WTC11 (cell line): ENCODE measurements at places on chromosomes 1 and 21. TPM values are rescaled to one million over a fixed set of nuclear protein-coding genes. Genes with fewer than 3 reads are reported as not detected.

The MNDA gene
- total RNA-seq, result 0.09 TPM in 1 of 3 replicates, not detected in the others

The CD52 gene
- 2.8 to 3.7 TPM (median 3.4 TPM) in 3 replicates for total RNA-seq

The S100A2 gene
- total RNA-seq, result 0.74 to 1.6 TPM (median 0.80 TPM) in 3 replicates

The LCE3D gene
- total RNA-seq, result not detected in 3 replicates

The ZFYVE9 gene
- 19.2 to 20.1 TPM (median 19.6 TPM) in 3 replicates for total RNA-seq

The GREM2 gene
- total RNA-seq, result 0.07 to 0.17 TPM (median 0.11 TPM) in 3 replicates

The CSF3R gene
- total RNA-seq, result 0.09 to 0.30 TPM (median 0.26 TPM) in 3 replicates

The FAM177B gene
- total RNA-seq, result not detected in 3 replicates

The OR2T33 gene
- not detected in 3 replicates for total RNA-seq

The COG2 gene
- total RNA-seq, result 30.9 to 32.0 TPM (median 31.1 TPM) in 3 replicates

The TMEM82 gene
- total RNA-seq, result 0.48 to 1.4 TPM (median 0.94 TPM) in 3 replicates

The LY9 gene
- 0.18 TPM in 1 of 3 replicates, not detected in the others for total RNA-seq

The SLC6A17 gene
- 0.09 to 0.24 TPM (median 0.16 TPM) in 3 replicates for total RNA-seq

The ELAPOR1 gene
- 1.1 to 1.5 TPM (median 1.3 TPM) in 3 replicates for total RNA-seq

The KIAA0040 gene
- total RNA-seq, result 8.8 to 15.0 TPM (median 11.9 TPM) in 3 replicates

The CELA2B gene
- total RNA-seq, result 0.55 TPM in 1 of 3 replicates, not detected in the others

The SEC16B gene
- total RNA-seq, result 0.90 to 1.7 TPM (median 0.92 TPM) in 3 replicates

The CATSPERE gene
- total RNA-seq, result 0.30 to 0.66 TPM (median 0.46 TPM) in 3 replicates

The IFNLR1 gene
- 6.6 to 7.9 TPM (median 7.7 TPM) in 3 replicates for total RNA-seq

The KCNJ15 gene
- 0.14 to 0.57 TPM in 2 of 3 replicates, not detected in the other for total RNA-seq

The TIE1 gene
- total RNA-seq, result 2.5 to 3.7 TPM (median 2.6 TPM) in 3 replicates

The CAMK2N1 gene
- 10.0 to 10.9 TPM (median 10.1 TPM) in 3 replicates for total RNA-seq

The FCRLA gene
- total RNA-seq, result 0.11 to 0.25 TPM (median 0.15 TPM) in 3 replicates

The TNFRSF4 gene
- 0.18 to 0.33 TPM in 2 of 3 replicates, not detected in the other for total RNA-seq

The GSTM4 gene
- 16.4 to 18.1 TPM (median 16.7 TPM) in 3 replicates for total RNA-seq

The C1orf87 gene
- 0.16 to 0.30 TPM (median 0.22 TPM) in 3 replicates for total RNA-seq

The SNRNP40 gene
- 102 to 103 TPM (median 103 TPM) in 3 replicates for total RNA-seq

The DNASE2B gene
- 0.15 to 0.23 TPM in 2 of 3 replicates, not detected in the other for total RNA-seq

The ALG14 gene
- total RNA-seq, result 0.94 to 2.3 TPM (median 1.4 TPM) in 3 replicates

The ETV3L gene
- 0.13 to 0.30 TPM (median 0.25 TPM) in 3 replicates for total RNA-seq

The LRRC39 gene
- total RNA-seq, result 0.25 to 0.46 TPM (median 0.27 TPM) in 3 replicates

The IFI44 gene
- total RNA-seq, result 0.15 TPM in 1 of 3 replicates, not detected in the others

The RABIF gene
- 5.4 to 6.6 TPM (median 5.6 TPM) in 3 replicates for total RNA-seq

The FMOD gene
- total RNA-seq, result 0.05 to 0.79 TPM (median 0.14 TPM) in 3 replicates

The FCGR3B gene
- total RNA-seq, result not detected in 3 replicates

The PCAT6 gene
- 11.2 to 13.2 TPM (median 11.7 TPM) in 3 replicates for total RNA-seq

The TRMT1L gene
- 24.7 to 28.1 TPM (median 27.3 TPM) in 3 replicates for total RNA-seq

The AGTRAP gene
- 81.6 to 102 TPM (median 101 TPM) in 3 replicates for total RNA-seq

The NSUN4 gene
- 19.5 to 22.6 TPM (median 21.0 TPM) in 3 replicates for total RNA-seq

The C8B gene
- total RNA-seq, result 0.30 to 0.46 TPM in 2 of 3 replicates, not detected in the other

The CD1E gene
- total RNA-seq, result not detected in 3 replicates

The RAB4A gene
- total RNA-seq, result 67.9 to 80.0 TPM (median 79.2 TPM) in 3 replicates

The ITLN1 gene
- total RNA-seq, result not detected in 3 replicates

The MEGF6 gene
- total RNA-seq, result 24.9 to 32.4 TPM (median 27.2 TPM) in 3 replicates

The NGF gene
- 0.25 to 0.55 TPM (median 0.53 TPM) in 3 replicates for total RNA-seq

The TPTE gene
- not detected in 3 replicates for total RNA-seq

The TMEM200B gene
- 19.1 to 22.6 TPM (median 22.1 TPM) in 3 replicates for total RNA-seq
